ENCODE measurements at places on chromosomes 13 and 19.

DNA sequence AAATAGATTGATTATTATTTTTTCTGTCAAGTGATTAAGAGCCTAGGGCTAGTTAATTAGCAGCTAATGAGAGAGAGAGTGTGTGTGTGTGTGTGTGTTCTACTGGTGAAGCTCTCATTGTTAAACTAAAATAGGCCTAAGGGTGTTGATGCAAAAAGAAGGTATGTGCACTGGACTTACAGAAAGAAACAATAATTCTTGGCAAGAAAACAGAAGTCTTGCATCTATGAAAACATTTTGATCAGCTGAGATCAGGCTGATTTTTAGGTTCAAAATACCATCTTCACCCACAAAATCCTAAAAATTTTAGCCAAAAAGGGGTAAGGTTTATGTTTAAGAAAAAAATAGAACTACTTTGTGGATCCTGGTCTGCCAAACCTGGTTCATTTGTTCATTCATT lies 106.5 kb downstream of the POSTN start:
- no peak for DNase-seq

- DNase-seq: no peak
Observed at GRCh38 chr13:20301403-20302071, 69.4 kb upstream of the GJB6 start.

- no peak for DNase-seq
Observed at GRCh38 chr13:110636701-110637201, 21.4 kb downstream of the NAXD start.

DNA sequence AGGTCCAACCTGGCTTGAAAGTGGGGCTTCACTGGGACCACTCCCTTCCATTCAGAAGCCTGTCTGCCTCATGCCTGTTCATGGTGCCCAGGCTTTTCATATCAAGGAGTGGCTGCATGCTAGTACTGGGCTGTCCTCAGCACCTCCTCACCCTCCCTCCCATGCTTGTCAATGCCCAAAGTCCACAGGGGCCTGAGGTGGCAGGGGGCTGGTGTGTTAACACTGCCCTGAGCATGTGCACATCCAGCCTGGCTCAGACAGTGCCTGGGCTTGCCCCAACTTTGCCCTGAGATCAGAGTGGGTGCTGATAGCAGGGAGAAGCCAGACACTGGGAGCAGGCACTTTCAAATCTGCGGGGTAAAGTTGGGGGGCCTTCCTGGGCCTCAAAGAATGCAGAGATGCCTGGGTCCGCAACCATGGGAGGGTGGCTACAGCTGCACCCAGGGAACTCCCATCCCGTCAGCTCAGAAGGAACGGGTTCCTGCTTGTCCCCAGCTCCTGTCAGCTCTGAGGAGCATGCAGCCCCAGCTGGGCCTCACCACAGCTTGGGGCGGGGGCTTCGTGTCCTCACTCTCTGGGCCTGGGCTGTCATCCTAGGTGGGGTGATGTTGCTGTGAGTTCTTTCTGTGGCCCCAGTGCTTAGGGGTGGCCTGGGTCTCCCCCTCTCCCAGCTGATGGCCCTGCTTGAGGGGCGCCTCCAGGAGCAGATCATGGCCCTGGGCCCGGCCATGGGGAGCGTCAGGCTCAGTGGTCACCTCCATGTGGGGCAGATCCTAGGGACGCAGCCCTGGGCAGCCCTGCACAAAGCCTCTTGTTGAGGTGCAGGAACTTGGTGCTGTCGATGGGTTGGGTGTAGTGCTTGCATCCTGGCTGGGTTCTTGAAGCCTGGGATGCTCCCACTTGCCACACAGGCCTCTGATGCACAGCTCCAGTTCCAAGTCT lies 830.6 kb upstream of the SLITRK5 start:
- no peak for DNase-seq

GRCh38 chr13:94031609-94032008 lies 447.9 kb downstream of the DCT start:
- no peak for DNase-seq

DNA sequence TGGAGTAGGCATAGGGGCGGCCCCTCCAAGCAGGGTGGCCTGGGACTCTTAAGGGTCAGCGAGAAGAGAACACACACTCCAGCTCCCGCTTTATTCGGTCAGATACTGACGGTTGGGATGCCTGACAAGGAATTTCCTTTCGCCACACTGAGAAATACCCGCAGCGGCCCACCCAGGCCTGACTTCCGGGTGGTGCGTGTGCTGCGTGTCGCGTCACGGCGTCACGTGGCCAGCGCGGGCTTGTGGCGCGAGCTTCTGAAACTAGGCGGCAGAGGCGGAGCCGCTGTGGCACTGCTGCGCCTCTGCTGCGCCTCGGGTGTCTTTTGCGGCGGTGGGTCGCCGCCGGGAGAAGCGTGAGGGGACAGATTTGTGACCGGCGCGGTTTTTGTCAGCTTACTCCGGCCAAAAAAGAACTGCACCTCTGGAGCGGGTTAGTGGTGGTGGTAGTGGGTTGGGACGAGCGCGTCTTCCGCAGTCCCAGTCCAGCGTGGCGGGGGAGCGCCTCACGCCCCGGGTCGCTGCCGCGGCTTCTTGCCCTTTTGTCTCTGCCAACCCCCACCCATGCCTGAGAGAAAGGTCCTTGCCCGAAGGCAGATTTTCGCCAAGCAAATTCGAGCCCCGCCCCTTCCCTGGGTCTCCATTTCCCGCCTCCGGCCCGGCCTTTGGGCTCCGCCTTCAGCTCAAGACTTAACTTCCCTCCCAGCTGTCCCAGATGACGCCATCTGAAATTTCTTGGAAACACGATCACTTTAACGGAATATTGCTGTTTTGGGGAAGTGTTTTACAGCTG lies at the start of the genes BRCA2 and ZAR1L:
TSS of gene BRCA2 (plus strand) at position 271 of the 790 bp plus-strand sequence. CDS start 953 bp downstream, outside the sequence.
TSS of gene ZAR1L (minus strand) at position 126 of the 790 bp plus-strand sequence. CDS start 3,438 bp downstream, outside the sequence.
- DNase-seq: peak; percentile 75

GRCh38 chr19:7564866-7565265 lies 29.3 kb downstream of the PNPLA6 start:
- DNase-seq: no peak

DNA sequence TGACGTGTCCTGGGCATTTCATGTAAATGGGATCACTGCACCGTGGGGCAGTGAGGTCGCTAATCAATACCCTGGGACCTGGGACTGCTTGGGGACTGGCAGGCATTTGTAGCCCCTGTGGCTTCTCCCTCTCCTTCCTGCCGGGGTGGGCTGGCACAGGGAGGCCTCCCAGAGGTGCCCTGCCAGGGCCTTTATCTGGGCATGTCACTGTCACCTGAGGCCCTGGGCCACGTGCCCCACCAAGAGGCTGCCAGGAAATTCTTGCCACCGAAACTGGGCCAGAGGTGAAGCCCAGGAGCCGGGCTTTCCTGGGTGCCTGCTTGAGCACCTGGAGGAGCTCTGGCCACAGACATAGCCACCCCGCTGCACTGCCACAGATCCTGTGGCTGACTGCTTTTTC lies 1.8 kb upstream of the NMRK2 start:
- no peak for DNase-seq

DNA sequence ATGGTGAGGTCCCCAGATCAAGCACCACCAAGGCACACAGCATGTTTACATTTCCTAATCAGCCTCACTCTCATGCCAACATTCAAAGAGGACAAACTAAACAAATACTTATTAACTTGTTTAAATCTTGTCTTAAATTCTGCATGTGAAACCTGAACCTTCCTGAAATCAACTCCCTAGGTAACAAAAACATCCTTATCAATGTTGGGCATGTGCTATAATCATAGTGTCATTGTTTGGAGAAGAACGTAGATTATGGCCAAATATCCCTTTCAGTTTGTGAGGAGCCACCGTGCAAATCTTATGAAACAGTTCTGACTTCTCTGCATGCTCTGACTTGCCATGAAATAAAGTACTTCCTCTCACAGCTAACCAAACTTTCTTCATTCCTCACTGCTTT lies 123.8 kb downstream of the NDFIP2 start:
- no peak for DNase-seq

DNA sequence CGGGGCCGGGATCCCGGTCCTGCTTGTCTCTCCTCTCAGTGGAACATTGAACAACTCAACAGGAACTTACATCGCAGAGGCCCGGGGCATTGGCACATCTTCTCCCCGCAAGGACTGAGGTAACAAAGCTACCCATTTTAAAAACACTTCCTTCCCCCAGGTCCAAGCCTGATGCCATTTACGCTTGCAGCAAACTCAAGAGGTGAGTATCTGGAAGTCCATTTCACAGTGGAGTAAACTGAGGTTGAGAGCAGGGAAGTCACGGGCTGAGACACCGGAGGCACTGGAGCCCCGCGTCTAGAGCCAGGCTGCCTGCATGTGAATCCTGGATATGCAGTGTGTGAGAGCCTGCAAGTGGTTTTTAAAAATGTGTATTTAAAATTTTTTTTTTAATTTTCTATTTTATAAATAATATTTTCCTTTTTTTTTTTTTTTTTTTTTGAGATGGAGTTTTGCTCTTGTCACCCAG lies 492 bp upstream of the PGLYRP1 start:
- DNase-seq: no peak

DNA sequence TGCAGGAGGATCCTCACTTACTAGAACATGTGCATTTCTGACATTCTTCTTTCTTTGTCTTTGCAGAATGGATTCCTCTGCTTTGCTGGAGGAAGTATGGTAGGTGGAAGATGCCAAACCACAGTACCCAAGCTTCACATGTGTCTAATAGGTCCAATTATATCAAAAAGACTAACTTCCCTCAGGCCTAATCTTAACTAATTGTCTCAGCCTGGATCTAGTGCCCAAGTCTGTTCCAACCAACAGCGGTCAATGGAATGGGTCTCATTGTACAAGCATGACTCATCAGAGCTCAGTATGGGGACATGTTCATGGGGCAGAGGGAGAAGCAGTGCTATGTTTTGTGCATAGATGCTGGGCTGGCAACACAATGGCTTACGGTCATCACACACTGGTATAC lies 81.6 kb upstream of the CSNK1A1L start:
- no peak for DNase-seq

DNA sequence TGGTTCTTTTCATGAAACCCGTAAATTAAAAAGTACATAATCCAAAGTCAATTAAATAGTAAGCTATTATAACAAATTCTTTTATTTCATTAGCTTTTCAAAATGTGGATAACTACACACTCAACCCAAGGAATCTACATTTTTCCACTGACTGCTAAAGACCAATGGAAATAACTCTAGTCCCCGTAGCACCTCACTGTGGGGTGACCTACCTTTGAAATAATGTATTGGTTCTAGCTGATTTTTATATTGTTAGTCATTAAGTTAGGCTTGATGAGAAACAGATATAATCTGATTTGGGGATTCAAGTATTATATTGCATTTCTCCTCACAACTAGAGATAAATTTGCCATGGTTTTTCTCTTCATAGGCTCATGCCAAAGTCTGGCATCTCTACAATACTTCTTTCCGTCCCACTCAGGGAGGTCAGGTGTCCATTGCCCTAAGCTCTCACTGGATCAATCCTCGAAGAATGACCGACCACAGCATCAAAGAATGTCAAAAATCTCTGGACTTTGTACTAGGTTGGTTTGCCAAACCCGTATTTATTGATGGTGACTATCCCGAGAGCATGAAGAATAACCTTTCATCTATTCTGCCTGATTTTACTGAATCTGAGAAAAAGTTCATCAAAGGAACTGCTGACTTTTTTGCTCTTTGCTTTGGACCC lies 37.3 kb downstream of the KL start:
- no peak for DNase-seq

GRCh38 chr19:35439921-35440320 lies 8.1 kb upstream of the FFAR2 start:
- no peak for DNase-seq

DNA sequence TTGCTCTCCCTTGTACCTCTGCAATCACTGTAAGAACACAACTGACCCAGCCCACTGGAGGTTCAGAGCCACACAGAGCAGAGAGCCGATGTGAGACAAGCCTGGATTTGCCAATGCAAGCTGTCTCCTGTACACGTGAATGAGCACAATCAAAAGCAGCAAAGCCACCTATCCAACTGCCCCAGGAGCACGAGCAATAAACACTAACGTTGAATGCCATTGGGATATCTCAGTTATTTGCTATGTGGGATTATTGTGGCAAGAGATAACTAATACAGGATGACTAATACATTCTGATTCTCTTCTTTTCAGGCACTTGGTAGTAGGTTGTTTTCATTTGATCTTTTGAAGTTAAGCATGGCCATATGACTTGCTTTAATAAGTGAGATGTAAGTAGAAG lies 85.2 kb upstream of the FAM216B start:
- no peak for DNase-seq

GRCh38 chr13:94239135-94239534 lies 240.3 kb downstream of the DCT start:
- DNase-seq: no peak

DNA sequence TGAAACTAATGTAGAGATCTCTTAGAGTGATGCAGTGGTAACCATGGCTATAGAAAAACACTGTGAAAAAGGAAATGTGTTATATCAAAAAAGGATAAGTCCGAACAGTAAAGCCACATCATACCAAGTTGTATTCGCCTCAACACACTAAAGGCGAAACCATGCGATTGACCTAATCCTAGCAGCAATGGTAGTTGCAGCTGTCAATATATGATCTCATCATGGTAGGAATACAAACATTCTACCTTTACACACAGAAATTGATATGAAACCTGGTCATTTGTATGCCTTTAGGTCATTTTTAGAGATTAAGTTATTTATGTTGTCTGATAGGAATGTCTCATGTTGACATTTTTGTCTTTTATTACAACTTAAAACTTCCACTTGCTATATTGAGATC lies 271.9 kb downstream of the SLITRK6 start:
- no peak for DNase-seq

All from effector memory CD4-positive, alpha-beta T cell (primary cell).